ENCODE measurements at places on chromosomes 13 and 19.

- H3K27me3 ChIP-seq, result no peaks in the 10 kb centered on the region
- H3K4me3 ChIP-seq, result peak overlapping the region; percentile 39
- DNase-seq, result no peak
- H3K27ac ChIP-seq, result no peak overlapping the region
- no peaks in the 10 kb centered on the region for H3K4me1 ChIP-seq
Measured at GRCh38 chr13:93244141-93244917, 17.7 kb downstream of the GPC6 start.

- H3K36me3 ChIP-seq, result no peaks in the 10 kb centered on the region
- peaks cover 64% of the 10 kb centered on the region for H3K4me1 ChIP-seq
- H3K27me3 ChIP-seq, result no peaks in the 10 kb centered on the region
- no peak overlapping the region for H3K4me3 ChIP-seq
Measured at GRCh38 chr19:56117376-56117884, 3.7 kb downstream of the ZNF787 start.

DNA sequence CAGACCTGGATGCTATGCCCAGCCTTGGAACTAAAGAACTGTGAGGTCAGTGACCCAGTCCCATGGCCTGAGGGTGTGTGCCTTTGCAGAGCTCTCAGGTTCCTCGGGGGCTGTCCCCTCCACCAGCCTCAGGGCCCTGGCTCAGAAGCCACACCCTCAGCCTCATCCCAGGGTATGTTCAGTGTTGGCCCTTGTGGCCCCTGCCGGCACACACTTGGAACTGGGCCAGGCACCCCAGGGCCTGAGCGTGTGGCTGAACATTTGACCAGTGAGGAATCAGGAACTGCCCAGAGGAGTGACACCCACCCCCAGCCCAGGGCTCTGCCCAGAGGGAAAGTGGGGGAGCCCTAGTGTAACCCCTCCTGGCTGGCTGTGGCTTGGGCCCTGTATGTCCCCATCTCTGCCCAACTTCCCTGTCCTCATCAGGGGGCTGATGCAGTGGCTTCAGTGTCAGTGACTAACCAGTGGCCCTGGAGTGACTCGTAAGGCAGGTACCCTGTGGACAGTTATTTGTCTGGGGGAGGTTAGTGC lies 10.0 kb downstream of the NKPD1 start:
- H3K36me3 ChIP-seq, result peaks cover 9% of the 10 kb centered on the region
- no peak overlapping the region for H3K4me3 ChIP-seq
- DNase-seq, result no peak
- H3K27me3 ChIP-seq, result no peaks in the 10 kb centered on the region
- no peak overlapping the region for H3K27ac ChIP-seq
- H3K4me1 ChIP-seq, result peaks cover 20% of the 10 kb centered on the region

GRCh38 chr19:1649706-1650649 lies 2.4 kb downstream of the TCF3 start:
- H3K27ac ChIP-seq, result no peak overlapping the region
- H3K27me3 ChIP-seq, result no peaks in the 10 kb centered on the region
- peak overlapping the region; percentile 90 for H3K4me3 ChIP-seq
- no peaks in the 10 kb centered on the region for H3K36me3 ChIP-seq
- H3K4me1 ChIP-seq, result peaks cover 12% of the 10 kb centered on the region

- H3K27ac ChIP-seq, result no peak overlapping the region
- H3K27me3 ChIP-seq, result no peaks in the 10 kb centered on the region
- no peaks in the 10 kb centered on the region for H3K4me1 ChIP-seq
- H3K36me3 ChIP-seq, result no peaks in the 10 kb centered on the region
- no peak for DNase-seq
Measured at GRCh38 chr19:40392894-40393517, 3.0 kb upstream of the HIPK4 start.

- no peaks in the 10 kb centered on the region for H3K36me3 ChIP-seq
- H3K27me3 ChIP-seq, result peaks cover 2% of the 10 kb centered on the region
- H3K4me3 ChIP-seq, result no peak overlapping the region
- H3K27ac ChIP-seq, result no peak overlapping the region
- H3K4me1 ChIP-seq, result no peaks in the 10 kb centered on the region
Measured at GRCh38 chr13:60663788-60664187, 266.8 kb downstream of the TDRD3 start.

DNA sequence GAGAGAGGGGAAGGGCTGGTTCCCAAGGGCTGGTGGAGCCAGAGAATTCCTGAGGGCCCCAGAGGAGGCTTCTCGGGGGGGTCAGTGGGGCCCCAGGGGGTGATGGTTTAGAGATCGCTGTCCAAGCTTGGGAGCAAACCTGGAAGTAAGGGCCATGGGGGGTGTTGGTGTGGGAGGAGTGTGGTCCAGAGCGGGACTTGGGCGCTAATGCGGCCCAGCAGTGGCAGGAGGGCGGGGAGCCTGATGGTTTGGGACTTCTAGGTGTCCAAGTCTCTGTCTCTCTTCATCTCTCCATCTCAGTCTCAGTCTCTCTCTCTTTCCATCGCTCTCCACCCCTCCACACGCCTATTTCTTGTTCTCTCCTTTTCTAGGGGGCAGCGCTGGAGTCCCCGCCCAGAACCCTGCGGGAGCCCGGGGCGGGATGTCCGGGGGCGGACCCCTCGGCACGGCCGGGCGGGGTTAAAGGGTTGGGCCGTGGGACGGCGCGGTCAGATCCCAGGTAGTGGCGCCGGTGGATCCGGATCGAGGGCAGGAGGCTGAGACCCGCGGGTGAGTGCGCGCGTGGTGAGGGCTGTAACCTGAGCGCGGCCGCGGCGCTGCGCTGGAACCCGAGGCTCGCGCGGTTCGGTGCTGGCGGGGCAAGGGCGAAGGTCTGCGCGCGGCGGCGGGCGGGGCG lies at the start of gene CYP4F22:
Gene CYP4F22 (plus strand): TSS at position 491 of the 676 bp plus-strand sequence. CDS start 16,812 bp downstream, outside the sequence.
- no peaks in the 10 kb centered on the region for H3K4me1 ChIP-seq
- H3K27ac ChIP-seq, result no peak within 1 kb of the TSS
- H3K27me3 ChIP-seq, result peaks cover 65% of the 10 kb centered on the region
- peak within 1 kb of the TSS; percentile 51 for H3K4me3 ChIP-seq
- H3K36me3 ChIP-seq, result no peaks in the 10 kb centered on the region

- H3K27ac ChIP-seq, result no peak overlapping the region
- no peaks in the 10 kb centered on the region for H3K27me3 ChIP-seq
- DNase-seq, result no peak
- H3K4me1 ChIP-seq, result no peaks in the 10 kb centered on the region
- H3K4me3 ChIP-seq, result no peak overlapping the region
Measured at GRCh38 chr13:45356966-45357672, 16.1 kb upstream of the TPT1 start.

- H3K27ac ChIP-seq, result no peak overlapping the region
- H3K4me3 ChIP-seq, result peak overlapping the region; percentile 53
- no peaks in the 10 kb centered on the region for H3K36me3 ChIP-seq
Measured at GRCh38 chr13:99968521-99969452, 2.8 kb downstream of the ZIC5 start.

- no peaks in the 10 kb centered on the region for H3K36me3 ChIP-seq
- DNase-seq, result no peak
- no peak overlapping the region for H3K27ac ChIP-seq
Measured at GRCh38 chr19:11574689-11575088, 2.8 kb downstream of the ACP5 start.

- H3K27ac ChIP-seq, result peak overlapping the region; percentile 78
- H3K27me3 ChIP-seq, result no peaks in the 10 kb centered on the region
- peaks cover 83% of the 10 kb centered on the region for H3K36me3 ChIP-seq
- H3K4me1 ChIP-seq, result peaks cover 59% of the 10 kb centered on the region
- peak; percentile 91 for DNase-seq
- no peak overlapping the region for H3K4me3 ChIP-seq
Measured at GRCh38 chr19:15265850-15266248, 33.6 kb upstream of the EPHX3 start.

DNA sequence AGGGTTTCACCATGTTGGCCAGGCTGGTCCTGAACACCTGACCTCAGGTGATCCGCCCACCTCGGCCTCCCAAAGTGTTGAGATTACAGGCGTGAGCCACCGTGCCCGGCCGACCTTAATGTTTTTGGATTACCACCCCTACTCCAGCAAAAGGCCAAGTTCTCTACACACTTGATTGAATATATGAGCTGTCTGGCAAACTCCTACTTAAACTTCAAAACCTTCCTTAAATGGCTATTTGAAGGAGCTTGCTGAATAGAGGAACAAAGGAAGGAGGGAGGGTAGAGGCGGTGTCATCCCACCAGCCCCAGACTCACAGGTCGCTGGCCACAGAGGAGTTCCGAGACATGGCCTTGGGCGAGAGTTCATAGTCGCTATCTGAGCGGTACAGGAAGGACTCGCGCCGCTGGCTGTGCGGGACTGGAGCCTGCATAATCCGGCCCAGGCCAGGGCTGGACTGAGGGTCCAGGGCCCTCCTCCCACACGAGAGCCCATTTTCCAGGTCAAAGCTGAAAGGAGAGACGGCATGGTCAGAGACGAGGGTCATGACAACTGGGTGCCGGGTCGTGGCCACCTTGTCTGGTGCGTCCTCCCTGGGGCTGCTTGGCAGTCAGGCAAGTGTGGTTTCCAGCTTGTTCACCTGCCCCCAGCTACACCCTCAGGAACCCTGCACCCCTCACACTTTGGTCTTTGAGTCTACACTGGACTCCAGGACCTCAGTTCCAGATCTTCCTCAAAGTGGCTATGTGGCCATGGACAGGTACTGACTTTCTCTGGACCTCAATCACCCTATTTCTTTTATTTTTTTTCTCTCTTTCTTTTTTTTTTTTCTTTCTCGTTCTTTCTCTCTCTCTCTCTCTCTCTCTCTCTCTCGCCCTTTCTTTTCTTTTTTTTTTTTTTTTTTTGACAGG lies 4.2 kb downstream of the PDE4C start:
- peaks cover 12% of the 10 kb centered on the region for H3K4me1 ChIP-seq
- H3K4me3 ChIP-seq, result no peak overlapping the region
- no peak overlapping the region for H3K27ac ChIP-seq
- no peaks in the 10 kb centered on the region for H3K27me3 ChIP-seq
- H3K36me3 ChIP-seq, result no peaks in the 10 kb centered on the region

DNA sequence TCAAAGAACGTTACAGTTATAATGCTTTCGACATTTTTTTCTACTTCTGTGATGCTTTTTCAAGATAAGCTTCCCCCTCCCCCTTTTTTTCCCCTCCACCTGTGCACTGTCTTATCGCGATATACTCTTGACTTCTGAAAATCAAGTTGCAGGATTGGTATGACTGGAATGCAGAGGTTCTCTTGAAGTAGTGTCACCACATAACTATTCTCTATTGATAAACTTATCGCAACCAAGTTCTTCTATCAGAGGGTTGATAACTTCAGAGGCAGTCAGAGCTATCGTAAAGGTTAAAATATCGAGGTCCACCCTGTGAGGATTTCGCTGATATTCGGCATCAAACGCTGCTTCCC lies 820 bp downstream of the EID2 start:
- H3K4me3 ChIP-seq, result peak overlapping the region; percentile 92
- no peaks in the 10 kb centered on the region for H3K27me3 ChIP-seq
- peak overlapping the region; percentile 91 for H3K27ac ChIP-seq
- DNase-seq, result no peak
- no peaks in the 10 kb centered on the region for H3K36me3 ChIP-seq

DNA sequence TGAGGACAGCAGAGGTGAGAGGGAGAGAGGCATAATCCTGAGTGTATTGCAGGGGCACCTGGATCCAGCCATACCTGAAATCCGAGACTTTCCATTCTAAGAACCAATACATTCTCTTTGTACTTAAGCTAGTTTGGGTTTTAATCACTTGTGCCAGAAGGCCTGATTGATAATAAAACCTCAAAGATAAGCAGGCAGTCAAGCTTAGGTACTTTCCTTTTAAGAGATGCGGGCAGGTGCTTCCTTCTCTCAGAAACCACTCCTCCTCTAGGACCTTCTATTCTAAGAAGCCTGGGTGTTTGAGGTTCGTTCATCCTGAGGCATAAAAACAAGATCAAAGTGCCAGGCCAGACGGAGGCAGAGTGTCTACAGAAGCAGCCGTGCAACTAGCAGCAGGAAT lies 22.2 kb downstream of the FAM187B start:
- H3K36me3 ChIP-seq, result no peaks in the 10 kb centered on the region
- DNase-seq, result no peak
- H3K4me1 ChIP-seq, result no peaks in the 10 kb centered on the region
- no peak overlapping the region for H3K27ac ChIP-seq
- no peak overlapping the region for H3K4me3 ChIP-seq
- no peaks in the 10 kb centered on the region for H3K27me3 ChIP-seq

GRCh38 chr19:45177817-45178261 lies at the start of gene TRAPPC6A:
TRAPPC6A (minus strand) TSS chr19:45178237; CDS start chr19:45178218, 19 bp downstream.
- H3K27ac ChIP-seq, result peak within 1 kb of the TSS; percentile 96
- peaks cover 12% of the 10 kb centered on the region for H3K4me1 ChIP-seq
- H3K4me3 ChIP-seq, result peak within 1 kb of the TSS; percentile 77
- no peak for DNase-seq
- no peaks in the 10 kb centered on the region for H3K27me3 ChIP-seq

GRCh38 chr13:46580362-46580839 lies 27.4 kb downstream of the LRCH1 start:
- peaks cover 34% of the 10 kb centered on the region for H3K4me1 ChIP-seq
- H3K27me3 ChIP-seq, result no peaks in the 10 kb centered on the region
- no peak overlapping the region for H3K4me3 ChIP-seq
- DNase-seq, result no peak
- no peaks in the 10 kb centered on the region for H3K36me3 ChIP-seq

DNA sequence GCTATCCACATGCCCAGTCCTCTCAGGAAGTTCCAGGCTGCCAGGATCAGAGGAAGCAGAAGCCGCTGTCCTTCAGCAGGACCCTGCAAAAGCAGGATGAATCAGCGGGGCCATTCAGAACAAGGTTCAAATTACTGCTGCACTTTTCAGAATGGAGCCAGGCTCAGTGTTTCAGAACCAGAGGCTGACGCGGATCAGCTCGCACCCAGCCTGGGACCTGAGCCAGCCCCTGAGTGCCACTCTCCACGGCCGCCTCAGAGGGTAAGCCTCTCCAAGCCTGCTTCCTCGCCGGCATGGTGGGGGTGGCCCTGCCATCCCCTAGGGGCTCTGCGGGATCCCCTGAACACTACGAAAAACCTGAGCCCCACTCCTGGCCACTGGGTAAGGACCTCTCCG lies 24.7 kb downstream of the RASA3 start:
- H3K27ac ChIP-seq, result peak overlapping the region; percentile 92
- H3K36me3 ChIP-seq, result no peaks in the 10 kb centered on the region
- DNase-seq, result peak; percentile 87
- H3K27me3 ChIP-seq, result no peaks in the 10 kb centered on the region
- H3K4me1 ChIP-seq, result peaks cover 64% of the 10 kb centered on the region
- peak overlapping the region; percentile 18 for H3K4me3 ChIP-seq

- H3K4me1 ChIP-seq, result no peaks in the 10 kb centered on the region
- H3K27ac ChIP-seq, result no peak overlapping the region
- no peaks in the 10 kb centered on the region for H3K36me3 ChIP-seq
- H3K27me3 ChIP-seq, result no peaks in the 10 kb centered on the region
- DNase-seq, result peak; percentile 34
Measured at GRCh38 chr19:35404879-35405622, 34.2 kb downstream of the GPR42 start.

DNA sequence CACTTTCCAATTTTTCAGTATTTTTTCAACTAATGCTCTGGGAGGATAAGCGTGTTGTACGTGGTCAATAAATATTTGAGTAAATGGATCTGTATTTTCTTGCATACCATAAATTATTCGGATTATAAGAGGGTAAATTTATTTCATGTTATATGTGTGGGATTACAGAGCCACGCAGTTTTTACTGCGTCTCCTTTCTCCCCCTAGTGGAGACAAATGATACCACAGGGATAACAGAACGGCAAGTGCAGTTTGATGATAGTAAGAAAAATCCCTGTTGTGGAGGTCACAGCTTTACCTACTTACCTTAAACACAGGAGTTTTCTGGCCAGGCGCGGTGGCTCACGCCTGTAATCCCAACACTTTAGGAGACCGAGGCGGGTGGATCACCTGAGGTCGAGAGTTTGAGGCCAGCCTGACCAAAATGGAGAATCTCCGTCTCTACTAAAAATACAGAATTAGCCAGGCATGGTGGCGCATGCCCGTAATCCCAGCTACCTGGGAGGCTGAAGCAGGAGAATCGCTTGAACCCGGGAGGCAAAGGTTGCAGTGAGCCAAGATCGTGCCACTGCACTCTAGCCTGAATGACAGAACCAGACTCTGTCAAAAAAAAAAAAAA lies 16.8 kb downstream of the MBD3L2B start:
- H3K36me3 ChIP-seq, result no peaks in the 10 kb centered on the region
- H3K4me1 ChIP-seq, result no peaks in the 10 kb centered on the region
- no peaks in the 10 kb centered on the region for H3K27me3 ChIP-seq
- no peak for DNase-seq

Measured in psoas muscle (tissue), 8 donors.